Peyer's patch (tissue), 4 donors: ENCODE measurements at places on chromosomes 5 and 9. TPM values are rescaled to one million over a fixed set of nuclear protein-coding genes. Genes with fewer than 3 reads are reported as not detected.

Gene ALDH7A1
- 23.1 TPM for total RNA-seq

Gene DAB2IP
- 76.0 TPM for total RNA-seq

Gene KCNN2
- not detected for total RNA-seq

Gene HINT2
- 34.0 TPM for total RNA-seq

Gene DND1
- total RNA-seq = not detected

Gene KCNV2
- not detected for total RNA-seq

Gene TAF11L6
- not detected for total RNA-seq

- no peaks in the 10 kb centered on the region for H3K4me1 ChIP-seq
- H3K27ac ChIP-seq = no peak overlapping the region
- H3K36me3 ChIP-seq = no peaks in the 10 kb centered on the region
These were observed 318.6 kb upstream of the RGMB start for GRCh38 chr5:98454904-98455303.

- H3K27ac ChIP-seq = no peak overlapping the region
- no peaks in the 10 kb centered on the region for H3K27me3 ChIP-seq
- H3K4me1 ChIP-seq = no peaks in the 10 kb centered on the region
- no peaks in the 10 kb centered on the region for H3K36me3 ChIP-seq
These were observed 125.8 kb downstream of the ADAMTS12 start for GRCh38 chr5:33766023-33766422.

DNA sequence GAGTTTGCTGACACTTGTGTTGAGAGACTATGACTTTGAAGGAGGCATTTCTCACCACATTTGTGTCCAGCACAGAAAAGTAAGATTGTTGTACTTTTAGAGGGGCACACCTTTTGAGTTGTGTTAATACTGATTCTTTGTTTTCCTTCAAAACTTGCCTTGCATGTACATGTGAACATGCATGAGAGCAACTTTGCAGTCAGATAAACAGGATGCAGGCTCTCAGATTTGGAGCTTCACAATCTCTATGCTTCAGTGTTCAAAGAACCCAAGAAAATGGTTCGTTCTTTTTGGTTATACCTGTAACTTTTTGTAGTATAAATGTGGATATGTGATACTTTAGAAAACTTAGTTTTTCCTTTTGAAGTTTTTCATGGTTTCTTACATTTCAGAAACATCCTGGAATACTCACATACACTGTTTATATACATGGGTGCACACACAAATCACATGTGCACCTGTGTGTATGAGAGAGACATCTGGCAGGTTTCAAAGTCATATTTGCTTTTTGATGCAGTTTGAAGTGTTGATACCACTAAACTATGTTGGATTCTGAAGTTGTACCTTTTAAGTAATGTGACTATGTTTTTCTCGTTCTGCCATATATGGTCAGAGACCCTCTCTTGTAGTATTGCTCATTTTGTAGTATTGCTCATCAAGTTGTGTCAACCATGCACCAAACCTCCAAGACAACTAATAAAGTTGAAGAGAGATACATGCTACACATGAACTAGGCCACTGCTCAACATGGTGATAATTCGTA is 190.7 kb downstream of the CD180 start:
- DNase-seq = no peak
- H3K4me1 ChIP-seq = no peaks in the 10 kb centered on the region
- H3K4me3 ChIP-seq = no peak overlapping the region

DNA sequence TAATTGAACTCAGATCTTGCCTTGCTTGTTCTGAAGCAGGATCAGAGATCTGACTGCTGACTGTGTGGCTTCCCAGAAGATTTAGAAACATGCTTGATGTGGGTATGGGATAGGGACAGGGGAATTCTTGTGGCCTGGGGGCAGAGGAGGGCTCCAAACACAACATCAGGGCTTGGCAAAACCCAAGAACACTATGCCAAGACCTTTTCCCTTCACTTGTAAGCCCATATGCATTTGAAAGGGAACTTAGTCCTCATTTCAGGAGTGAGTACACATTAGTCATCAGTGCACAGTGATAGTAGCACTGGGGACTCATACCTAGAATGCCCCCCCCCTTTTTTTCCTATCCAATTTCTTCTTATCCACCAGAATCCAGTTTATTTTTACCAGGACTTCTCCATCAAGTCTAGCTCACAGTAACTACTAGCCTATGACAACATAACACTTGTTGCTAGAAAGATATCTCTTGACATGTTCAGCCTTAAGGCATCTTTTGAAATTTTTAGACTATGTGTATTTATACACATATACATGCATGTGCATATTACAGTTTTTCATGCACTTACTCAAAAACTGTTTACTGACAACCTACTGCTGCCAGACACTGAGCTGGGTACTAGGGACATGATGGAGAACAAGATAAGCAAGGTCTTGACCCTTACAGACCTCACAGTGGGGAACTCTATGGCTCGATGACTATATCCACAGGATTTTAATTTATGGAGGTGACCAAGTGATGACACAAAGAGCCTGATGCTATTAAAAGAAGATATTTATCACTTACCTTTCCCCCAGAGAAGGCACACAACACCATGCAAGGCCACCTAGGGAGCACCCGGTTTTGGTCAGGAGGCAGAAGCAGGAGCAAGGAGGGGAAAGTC is 158.3 kb upstream of the MAP3K1 start:
- no peak overlapping the region for H3K27ac ChIP-seq
- no peaks in the 10 kb centered on the region for H3K4me1 ChIP-seq
- no peaks in the 10 kb centered on the region for H3K27me3 ChIP-seq
- H3K36me3 ChIP-seq = no peaks in the 10 kb centered on the region
- H3K4me3 ChIP-seq = no peak overlapping the region

- H3K27ac ChIP-seq = no peak overlapping the region
- no peak for DNase-seq
- no peaks in the 10 kb centered on the region for H3K27me3 ChIP-seq
- H3K36me3 ChIP-seq = no peaks in the 10 kb centered on the region
- H3K4me3 ChIP-seq = no peak overlapping the region
These were observed 265.2 kb downstream of the ADAMTSL1 start for GRCh38 chr9:18739127-18739526.

- H3K4me1 ChIP-seq = peaks cover 32% of the 10 kb centered on the region
- H3K36me3 ChIP-seq = no peaks in the 10 kb centered on the region
- no peaks in the 10 kb centered on the region for H3K27me3 ChIP-seq
- no peak for DNase-seq
- H3K27ac ChIP-seq = no peak overlapping the region
These were observed 5.6 kb downstream of the C5orf24 start for GRCh38 chr5:134851307-134851923.

GRCh38 chr9:114006155-114006550 is 71.9 kb downstream of the AMBP start:
- H3K27me3 ChIP-seq = no peaks in the 10 kb centered on the region
- H3K27ac ChIP-seq = no peak overlapping the region
- no peaks in the 10 kb centered on the region for H3K36me3 ChIP-seq
- H3K4me1 ChIP-seq = no peaks in the 10 kb centered on the region
- H3K4me3 ChIP-seq = no peak overlapping the region
- DNase-seq = no peak

- no peaks in the 10 kb centered on the region for H3K36me3 ChIP-seq
- H3K4me3 ChIP-seq = peak overlapping the region; percentile 46
- H3K4me1 ChIP-seq = no peaks in the 10 kb centered on the region
These were observed 226.9 kb downstream of the SMARCA2 start for GRCh38 chr9:2241836-2242741.

- H3K36me3 ChIP-seq = no peaks in the 10 kb centered on the region
- no peaks in the 10 kb centered on the region for H3K27me3 ChIP-seq
- H3K4me3 ChIP-seq = no peak overlapping the region
- H3K4me1 ChIP-seq = peaks cover 3% of the 10 kb centered on the region
- H3K27ac ChIP-seq = no peak overlapping the region
- DNase-seq = no peak
These were observed 413.9 kb downstream of the GADD45G start for GRCh38 chr9:90018688-90019087.

GRCh38 chr5:78637468-78637867 is 11.1 kb downstream of the LHFPL2 start:
- H3K4me3 ChIP-seq = no peak overlapping the region
- no peaks in the 10 kb centered on the region for H3K4me1 ChIP-seq
- H3K36me3 ChIP-seq = no peaks in the 10 kb centered on the region
- H3K27me3 ChIP-seq = no peaks in the 10 kb centered on the region

DNA sequence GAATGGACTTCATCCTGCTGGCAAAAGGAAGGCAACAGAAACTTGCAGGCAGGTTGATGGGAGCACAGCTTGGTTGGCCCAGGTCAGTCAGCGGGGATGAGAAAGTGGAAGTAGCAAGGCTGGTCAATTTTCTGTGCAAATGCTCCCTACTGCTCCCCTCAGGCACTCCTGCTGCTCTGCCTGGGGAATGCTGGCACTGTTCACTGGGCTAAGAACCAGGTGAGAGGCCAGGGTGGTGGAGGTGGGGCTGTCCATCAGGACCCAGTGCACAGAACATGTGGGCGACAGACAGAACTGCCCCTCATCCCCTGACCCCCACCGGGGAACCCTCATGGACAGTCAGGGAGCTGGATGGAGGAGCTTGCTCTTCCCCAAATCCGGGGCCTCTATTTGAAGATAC is 593.1 kb downstream of the IRX1 start:
- no peak overlapping the region for H3K27ac ChIP-seq
- H3K4me1 ChIP-seq = no peaks in the 10 kb centered on the region
- DNase-seq = no peak

GRCh38 chr5:80067531-80068245 is 32.5 kb downstream of the THBS4 start:
- DNase-seq = no peak
- no peak overlapping the region for H3K27ac ChIP-seq
- H3K36me3 ChIP-seq = no peaks in the 10 kb centered on the region
- H3K4me3 ChIP-seq = no peak overlapping the region
- H3K4me1 ChIP-seq = no peaks in the 10 kb centered on the region
- no peaks in the 10 kb centered on the region for H3K27me3 ChIP-seq

- no peak for DNase-seq
- H3K4me3 ChIP-seq = no peak overlapping the region
- no peaks in the 10 kb centered on the region for H3K36me3 ChIP-seq
- H3K27me3 ChIP-seq = no peaks in the 10 kb centered on the region
These were observed 384.1 kb downstream of the DMRT2 start for GRCh38 chr9:1434052-1434767.

DNA sequence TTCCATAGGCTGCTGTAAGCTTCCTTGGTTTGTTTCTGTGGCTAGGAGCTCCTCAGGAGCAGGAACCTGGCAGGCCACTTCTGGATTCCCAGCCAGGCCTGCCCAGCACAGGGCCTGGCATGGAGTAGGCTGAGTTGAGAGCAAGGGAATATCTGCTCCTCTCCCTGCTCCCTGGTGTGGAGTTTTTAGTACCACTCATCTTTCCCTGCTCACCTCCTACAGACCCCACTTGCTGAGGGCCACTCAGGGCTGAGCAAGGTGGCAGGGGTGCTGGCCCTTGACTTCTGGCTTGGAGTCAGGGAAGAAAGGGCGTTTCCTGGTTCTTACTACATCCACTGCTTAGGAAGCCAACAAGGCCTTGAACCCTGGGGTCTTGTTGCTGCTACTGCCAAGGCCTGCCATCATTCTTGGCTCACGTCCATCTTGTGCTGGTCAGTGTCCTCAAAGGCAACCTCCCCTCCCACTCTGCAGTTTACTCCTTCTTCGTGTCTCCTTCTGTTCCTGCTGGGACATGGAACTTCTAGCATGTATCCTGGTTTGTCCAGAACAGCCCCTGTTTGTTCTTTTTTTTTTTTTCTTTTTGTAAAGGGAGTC is 54.9 kb downstream of the PSD2 start:
- H3K36me3 ChIP-seq = no peaks in the 10 kb centered on the region
- no peaks in the 10 kb centered on the region for H3K4me1 ChIP-seq
- DNase-seq = peak; percentile 39
- H3K27ac ChIP-seq = no peak overlapping the region

GRCh38 chr9:36900136-36900855 is 133.8 kb downstream of the PAX5 start:
- H3K4me1 ChIP-seq = no peaks in the 10 kb centered on the region
- H3K4me3 ChIP-seq = no peak overlapping the region
- no peak for DNase-seq
- H3K36me3 ChIP-seq = no peaks in the 10 kb centered on the region

- no peaks in the 10 kb centered on the region for H3K27me3 ChIP-seq
- no peak for DNase-seq
- H3K4me3 ChIP-seq = no peak overlapping the region
- no peaks in the 10 kb centered on the region for H3K4me1 ChIP-seq
- no peak overlapping the region for H3K27ac ChIP-seq
These were observed 101.2 kb downstream of the BNC2 start for GRCh38 chr9:16769291-16769690.

GRCh38 chr9:7147121-7148090 is 389.6 kb downstream of the KDM4C start:
- no peaks in the 10 kb centered on the region for H3K27me3 ChIP-seq
- DNase-seq = no peak
- no peak overlapping the region for H3K4me3 ChIP-seq
